CD8-positive, alpha-beta memory T cell (primary cell): ENCODE measurements at places on chromosomes 11 and 22.

DNA sequence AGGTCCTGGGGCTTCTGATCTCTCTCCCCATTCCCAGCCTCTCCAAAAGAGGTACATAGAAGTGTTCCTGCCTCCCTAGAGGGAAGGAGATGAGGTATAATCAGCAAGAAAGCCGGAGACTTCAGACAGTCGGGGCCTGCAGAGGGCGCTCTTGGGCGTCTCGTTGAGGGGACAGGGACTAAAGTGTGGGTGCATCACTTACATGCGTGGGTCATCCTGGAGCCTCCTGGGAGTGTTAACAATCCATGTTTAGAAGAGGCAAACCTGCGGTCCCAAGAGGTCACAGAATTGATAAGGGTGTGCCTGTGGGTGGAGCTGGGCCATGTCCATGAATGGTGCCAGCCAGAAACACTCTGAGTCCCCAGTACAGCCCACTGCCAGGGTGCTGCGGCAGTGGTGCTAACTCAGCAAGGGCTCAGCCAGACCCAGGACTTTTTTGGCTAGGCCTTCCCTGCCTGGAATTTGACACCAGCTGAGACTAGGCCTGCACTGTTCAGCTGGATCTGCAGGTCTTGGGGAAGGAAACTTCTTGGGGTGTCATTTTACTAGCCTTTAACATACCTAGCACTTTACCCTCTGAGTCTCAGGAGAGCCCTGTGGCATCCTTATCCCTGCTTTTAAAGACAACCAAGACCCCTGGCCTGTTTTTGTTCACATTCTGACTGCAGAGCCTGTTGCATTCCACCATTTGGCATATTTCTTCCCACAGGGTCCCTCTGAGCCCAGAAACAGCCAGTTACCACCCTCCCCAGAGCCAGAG, 5.5 kb downstream of the YDJC start:
- DNase-seq = peak; percentile 56

- DNase-seq = no peak
These were observed 170.8 kb downstream of the MN1 start for GRCh38 chr22:27630754-27631153.

DNA sequence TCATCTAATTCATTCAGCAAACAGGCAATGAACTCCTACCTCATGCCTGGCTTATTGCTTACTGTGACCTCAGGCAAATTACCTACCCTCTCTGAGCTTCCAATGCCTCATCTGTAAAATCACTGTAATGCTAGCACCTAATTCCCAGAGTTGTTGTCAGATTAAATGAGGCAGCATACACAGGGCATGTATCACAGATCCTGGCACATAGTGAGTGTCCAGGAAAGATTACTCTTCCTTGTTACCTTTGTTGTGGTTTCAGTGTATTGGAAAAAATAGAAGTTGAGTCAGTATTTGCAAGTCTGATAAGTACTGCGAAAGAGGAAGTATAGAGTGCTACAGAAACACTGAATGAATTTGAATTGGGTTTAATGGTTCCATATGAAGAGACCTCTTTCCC, 26.4 kb upstream of the LRRC55 start:
- DNase-seq = no peak

DNA sequence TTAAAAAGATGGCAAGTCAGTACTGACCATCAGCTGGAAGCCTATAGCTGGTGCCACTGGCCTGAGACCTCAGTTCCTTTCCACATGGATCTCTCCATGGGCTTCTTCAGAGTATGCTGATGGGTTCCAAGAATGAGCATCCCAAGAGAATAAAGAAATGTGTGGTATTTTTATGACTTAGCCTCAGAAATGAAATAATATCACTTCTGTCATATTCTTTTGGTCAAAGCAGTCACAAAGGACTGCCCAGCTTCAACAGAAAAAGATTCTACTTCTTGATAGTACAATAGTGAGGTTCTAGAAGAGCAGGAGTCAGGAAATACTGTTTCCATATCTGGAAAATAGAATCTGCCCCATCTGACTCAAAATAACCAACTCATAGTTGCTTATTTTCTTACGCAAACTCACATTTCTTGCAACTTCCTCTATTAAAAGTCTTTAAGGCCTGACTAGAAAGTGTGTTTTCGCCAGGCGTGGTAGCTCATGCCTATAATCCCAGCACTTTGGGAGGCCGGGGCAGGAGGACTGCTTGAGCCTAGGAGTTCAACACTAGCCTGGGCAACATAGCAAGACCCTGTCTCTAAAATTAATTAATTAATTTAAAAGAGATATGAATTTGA, 116.9 kb downstream of the SIK3 start:
- DNase-seq = no peak

DNA sequence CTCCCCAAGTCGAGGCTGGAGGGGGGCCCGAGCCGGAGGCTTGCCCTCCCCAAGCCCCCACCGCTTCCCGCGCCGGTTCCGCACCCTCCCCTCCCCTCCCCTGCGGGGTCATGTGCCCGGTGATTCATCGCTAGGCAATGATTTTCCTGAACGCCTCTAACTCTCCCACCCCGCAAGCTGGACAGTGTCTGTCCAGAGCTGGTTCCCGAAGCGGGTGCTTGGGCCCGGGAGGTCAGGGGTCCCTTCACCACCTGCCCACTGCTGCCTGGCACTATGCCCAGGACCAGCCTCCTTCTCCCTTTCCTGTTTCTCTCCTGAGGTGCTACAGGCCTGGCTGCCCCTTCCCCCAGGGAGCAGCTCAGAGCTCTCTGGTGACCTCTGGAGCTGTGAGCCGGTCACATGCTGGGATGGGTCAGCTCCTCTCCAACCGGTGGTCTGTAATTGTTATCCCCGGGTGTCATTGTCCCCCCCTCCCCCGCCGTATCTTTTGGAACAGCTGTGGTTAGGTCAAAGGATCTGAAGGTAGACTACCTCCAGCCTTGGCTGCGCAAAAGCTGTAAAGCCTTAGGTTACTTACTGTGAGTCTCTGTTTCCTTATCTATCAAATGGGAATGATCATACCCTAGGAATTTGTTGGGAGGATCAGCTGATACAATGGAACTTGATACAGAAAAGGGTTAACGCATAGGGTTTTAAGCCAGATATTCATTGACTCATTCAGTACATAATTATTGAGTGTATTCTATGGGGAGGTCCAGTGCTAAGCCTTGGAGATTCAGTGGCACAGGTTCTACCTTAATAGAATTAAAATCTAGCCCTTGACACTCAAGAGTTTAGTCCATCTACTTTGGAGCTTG, 753 bp downstream of the STX3 start:
- peak; percentile 45 for DNase-seq

DNA sequence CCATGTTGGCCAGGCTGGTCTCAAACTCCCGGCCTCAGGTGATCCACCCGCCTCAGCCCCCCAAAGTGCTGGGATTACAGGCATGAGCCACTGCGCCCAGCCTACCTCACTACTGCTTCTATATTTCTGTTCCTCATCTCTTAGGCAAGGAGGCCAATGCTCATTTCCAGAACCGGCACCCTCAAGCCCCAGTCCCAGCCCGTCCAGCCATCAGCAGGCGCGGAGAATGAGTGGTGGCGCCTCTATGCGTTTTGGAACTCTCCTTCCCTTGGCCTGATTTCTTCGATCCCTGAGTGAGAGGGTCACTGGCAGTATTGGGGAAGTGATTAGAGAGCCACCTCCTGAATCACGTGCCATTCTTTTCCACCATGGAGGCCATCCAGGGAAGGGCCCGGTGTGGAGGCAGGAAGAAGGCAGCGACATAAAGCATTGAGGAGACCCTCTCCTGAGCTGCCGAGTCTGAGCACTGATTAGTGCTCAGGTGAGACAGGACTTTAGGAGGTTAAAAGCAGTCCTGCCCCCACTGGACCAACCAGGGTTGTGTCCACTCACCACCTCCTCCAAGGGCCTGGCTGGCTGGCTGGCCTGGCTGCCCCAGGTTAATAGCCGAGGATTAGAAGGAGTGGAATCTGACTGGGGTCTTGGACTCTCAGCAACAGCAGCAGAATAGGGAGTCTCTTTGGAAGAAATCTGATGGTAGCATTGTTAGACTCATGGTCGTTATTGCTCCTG, 8.7 kb downstream of the GRIK4 start:
- no peak for DNase-seq

DNA sequence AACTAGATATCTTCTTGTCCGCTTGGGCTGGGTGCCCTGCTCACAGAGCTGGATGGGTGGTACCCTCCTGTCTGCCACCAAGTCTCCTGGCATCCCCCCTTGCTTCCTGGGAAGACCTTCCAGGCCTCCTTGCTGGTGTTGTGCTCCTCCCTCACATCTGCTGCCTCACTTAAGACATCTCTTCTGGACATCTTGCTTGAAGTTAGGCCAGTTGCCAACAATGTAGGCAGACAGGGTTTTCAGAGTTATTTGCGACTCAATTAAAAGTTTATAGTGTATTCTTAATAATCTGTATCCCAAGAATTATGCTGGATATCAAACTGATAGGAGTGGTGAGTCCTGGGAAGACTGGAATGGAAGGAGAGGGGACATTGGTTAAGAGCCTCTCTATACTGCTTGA, 64.0 kb upstream of the TNRC6B start:
- no peak for DNase-seq

- DNase-seq = no peak
These were observed 3899.1 kb upstream of the OR11H1 start for GRCh38 chr22:11628651-11629511.

GRCh38 chr11:116773203-116774097, 663 bp upstream of the BUD13 start:
- DNase-seq = no peak

DNA sequence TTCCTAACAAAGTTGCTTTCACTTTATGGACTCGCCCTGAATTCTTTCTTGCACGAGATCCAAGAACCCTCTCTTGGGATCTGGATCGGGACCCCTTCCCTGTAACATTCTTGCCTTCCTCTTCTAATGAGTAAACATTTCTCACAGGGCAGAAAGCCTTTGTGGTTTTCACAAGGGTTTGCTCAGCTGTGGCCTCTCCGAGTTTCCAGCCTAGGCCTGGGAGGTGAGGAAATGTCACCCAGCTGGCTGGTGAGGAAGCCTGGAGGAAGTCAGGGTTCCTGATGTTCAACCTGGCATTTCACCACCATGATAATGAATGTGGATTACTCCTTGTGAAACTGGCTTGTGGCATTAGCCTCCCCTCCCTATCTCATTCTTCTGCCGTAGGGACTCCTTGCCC, 224.9 kb downstream of the DSCAML1 start:
- no peak for DNase-seq

DNA sequence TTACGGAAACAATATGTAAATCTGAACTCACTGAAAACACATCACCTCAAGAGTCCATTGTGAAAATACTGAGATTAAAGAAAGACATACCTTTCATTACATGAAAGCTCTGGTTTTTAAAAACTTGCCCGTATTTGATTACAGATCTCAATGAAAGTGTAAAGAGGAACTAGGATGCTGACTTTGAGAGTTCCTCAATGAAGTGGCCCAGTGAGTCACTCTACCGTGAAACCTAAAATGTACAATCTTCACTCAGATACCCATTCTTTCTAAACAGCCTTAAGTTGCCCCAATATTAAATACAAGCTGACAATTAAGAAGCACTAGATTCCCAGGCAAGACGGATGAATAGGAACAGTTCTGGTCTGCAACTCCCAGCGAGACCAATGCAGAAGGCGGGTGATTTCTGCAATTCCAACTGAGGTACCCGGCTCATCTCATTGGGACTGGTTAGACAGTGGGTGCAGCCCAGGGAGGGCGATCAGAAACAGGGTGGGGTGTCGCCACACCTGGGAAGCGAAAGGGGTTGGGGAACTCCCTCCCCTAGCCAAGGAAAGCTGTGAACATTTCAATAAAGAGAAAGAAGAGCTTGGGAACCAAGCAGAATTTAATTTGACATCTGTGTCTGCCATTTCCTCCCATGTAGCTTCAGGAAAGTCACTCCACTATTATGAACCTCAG, 33.8 kb upstream of the OR9G4 start:
- no peak for DNase-seq

- no peak for DNase-seq
These were observed 4.1 kb downstream of the PANX2 start for GRCh38 chr22:50174382-50175190.
